ENCODE measurements at places on chromosomes 1 and 21.
A peak's percentile ranks its signal among the peaks of the same experiment; 100 is the strongest.

- no peak for DNase-seq
Observed at GRCh38 chr1:107637101-107637500, 327.9 kb downstream of the VAV3 start.

DNA sequence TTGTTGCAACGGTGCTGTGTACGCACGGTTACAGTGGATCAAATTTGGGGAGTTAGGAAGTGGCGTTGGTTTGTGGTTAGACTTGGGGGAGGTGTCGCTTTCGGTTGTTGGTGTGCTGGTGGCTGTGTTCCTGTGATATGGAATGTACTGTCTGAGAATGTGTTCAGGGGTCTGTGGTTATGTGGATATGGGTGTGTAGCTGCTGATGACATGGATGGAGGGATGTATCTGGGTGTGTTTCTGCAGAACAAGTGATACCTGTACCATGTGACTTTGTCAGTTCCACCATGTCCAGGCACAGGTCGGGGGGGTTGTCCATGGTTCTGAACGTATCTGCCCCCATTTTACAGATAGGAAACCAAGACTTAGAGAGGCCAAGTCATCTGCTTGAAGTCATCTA is 22.7 kb downstream of the PAX7 start:
- no peak for DNase-seq

DNA sequence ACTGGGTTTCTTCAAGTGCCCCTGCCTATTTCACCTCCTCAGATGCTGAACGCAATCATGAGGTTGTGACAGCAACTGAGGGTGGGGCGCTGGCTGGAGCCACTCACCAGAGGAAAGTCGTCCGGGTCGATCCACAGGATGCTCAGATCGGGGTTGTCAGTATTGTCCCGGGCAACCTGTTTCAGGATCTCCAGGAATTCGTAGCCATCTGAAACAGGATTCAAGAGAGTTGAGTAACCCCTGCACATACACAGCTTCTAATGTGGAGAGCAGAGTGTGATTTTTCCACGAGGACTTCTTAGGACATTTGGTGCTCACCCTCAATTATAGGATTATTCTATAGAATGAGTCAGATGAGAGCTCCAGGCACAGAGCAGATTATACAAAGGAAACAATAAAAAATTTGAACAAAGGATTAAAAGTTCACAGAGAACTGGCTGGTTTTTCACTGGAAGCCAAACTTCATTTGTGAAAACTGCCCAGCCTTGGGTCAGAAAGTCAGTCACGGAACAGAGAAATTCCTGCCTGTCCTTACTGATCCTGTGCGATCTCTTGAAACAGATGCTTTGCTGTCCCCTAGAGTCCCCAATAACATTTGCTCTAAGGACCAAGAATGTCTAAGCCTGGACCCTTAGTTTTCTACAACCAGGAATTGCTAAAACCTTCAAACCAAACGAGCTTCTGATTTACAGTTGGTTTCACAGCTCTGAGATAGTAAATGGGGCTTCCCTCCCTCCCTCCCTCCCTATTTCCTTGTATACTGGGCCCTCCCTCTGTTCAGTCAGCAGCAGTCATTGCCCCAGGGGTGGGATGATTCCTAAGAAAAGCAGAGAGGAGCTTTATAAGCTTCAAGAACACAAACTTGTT is 63.2 kb downstream of the CASQ2 start:
- DNase-seq: no peak

- DNase-seq: no peak
Observed at GRCh38 chr1:190478149-190479049, 735 bp upstream of the BRINP3 start.

- DNase-seq: peak; percentile 41
Observed at GRCh38 chr1:100353071-100353801, 930 bp downstream of the CDC14A start.

GRCh38 chr1:45429561-45430159 is 61.3 kb downstream of the TESK2 start:
- no peak for DNase-seq

DNA sequence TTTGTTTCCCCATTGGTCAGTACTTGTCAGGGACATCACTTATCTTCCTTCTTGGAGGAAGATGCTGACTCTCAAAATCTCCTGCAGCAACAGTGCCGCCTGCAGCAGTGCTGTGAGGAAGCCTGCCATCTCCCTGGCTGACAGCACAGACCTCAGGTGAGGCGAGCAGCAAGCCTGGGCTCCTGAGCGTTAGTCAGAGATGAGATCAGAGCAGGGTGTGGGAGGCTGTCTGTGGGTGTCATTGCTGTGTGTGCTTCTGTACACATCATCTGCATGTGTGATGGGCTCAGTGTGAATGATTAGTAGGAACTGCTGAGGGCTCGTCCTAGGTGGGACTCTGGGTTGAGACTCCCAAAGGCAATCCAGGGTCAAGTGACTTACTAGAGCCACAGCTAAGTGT is 6.1 kb downstream of the STRIP1 start:
- no peak for DNase-seq

DNA sequence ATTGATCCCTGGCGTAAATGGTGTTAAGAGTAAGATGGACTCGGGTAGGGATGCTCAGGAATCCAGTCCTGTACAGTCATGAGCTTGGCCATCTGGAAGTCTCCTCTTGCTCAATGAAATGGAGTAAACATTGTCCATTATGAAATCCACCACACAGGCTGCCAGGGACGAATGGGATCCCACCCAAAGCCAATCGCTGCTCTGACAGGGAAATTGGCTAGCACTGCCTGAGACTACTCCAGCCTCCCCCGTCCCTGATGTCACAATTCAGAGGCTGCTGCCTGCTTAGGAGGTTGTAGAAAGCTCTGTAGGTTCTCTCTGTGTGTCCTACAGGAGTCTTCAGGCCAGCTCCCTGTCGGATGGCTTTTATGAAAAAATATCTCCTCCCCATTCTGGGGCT is at the start of gene HSD11B1:
HSD11B1 (plus strand) TSS at position 263 of the 400 bp plus-strand sequence; CDS start at position 360, 97 bp downstream.
- DNase-seq: no peak

DNA sequence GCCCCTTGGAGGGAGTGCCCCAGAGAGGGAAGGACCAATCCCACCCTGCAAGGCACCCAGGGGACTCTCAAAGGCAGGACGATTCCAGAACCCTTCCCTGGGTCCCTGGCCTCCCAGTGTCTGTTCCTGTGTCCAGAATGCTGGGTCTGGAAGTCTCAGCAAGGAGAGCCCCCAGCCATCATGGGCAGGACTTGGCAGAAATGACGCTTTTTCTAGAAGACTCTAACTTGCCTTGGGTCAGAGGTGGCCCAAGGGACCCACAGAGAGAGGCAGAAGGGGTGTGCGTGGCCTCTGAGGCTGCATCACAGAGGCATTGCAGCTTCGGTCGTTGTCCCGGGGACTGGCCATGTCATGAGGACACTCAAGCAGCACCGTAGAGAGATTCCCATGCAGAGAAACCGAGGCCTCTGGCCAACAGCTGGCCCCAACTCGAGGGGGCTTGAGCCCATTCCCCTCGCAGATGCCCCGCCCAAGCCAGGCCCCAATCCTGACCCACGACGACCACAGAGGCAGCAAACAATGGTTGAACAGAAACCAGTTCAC is 57.8 kb downstream of the WNT9A start:
- no peak for DNase-seq

GRCh38 chr1:177872308-177872900 is 97.5 kb downstream of the SEC16B start:
- DNase-seq: no peak

GRCh38 chr1:19009882-19010321 is 53.4 kb upstream of the IFFO2 start:
- no peak for DNase-seq

- no peak for DNase-seq
Observed at GRCh38 chr1:153633161-153633753, 609 bp upstream of the CHTOP start.

GRCh38 chr1:171126504-171126903 is 35.8 kb downstream of the FMO3 start:
- DNase-seq: no peak

DNA sequence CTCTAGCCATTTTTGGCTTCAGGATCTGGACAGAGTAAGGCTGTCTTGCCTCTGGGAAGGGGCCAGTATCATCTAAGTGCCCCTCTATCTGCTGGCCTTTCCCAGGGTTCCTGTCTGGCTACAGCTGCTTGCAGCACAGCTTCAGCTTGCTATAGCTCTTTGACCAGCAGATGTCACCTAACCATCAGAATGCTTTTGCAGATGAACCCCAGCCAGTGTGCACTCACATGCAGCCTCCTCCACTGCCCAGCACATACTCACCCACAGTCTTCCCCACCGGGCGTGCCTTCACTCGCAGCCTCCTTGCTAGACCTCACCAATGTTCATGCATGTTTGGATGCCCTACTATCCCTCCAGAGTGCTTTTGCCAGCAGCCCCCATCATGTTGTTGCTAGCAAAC is 769.0 kb downstream of the BRINP3 start:
- no peak for DNase-seq

GRCh38 chr1:183444243-183444642 is 26.1 kb upstream of the NMNAT2 start:
- no peak for DNase-seq

DNA sequence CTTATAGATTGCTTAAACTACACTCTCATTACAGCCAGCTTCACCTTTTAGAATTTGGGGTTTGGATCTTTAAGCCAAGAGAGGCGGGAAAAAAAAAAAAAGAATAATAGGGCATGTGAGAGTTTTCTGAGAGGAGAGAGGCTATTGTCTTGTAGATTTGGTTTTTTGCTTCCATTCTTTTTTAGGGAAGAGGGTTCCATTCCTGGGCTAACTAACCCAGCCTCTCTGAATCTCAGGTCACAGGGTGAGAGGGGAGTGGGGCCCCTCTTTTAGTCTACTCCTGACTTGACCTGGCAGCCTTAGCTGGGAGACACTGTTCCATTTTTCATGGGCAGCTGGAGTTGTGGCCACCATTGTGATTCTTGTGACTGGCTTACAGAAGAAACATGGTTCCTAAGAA is 24.2 kb downstream of the PBX1 start:
- DNase-seq: no peak

GRCh38 chr1:237124856-237125462 is 83.0 kb downstream of the RYR2 start:
- DNase-seq: peak; percentile 26

GRCh38 chr1:84303314-84303830 is 1.9 kb downstream of the SAMD13 start:
- peak; percentile 13 for DNase-seq

DNA sequence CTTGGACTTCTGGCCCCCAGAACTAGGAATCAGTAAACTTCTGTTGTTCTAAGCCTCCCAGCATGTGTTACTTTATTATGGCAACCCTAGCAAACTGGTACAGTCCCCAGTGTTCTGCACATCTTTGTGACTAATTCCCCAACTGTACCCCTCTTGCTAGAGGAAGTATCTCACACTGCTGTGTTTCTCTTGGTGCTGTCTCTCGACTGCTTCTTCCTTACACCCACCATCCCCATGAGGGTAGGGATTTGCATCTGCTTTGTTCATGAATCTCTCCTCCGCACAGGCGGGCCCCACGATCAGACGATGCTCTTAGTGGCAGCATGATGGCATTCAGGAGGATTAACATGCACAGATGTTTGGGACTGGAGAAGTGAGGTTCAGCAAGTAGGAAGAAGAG is 46.7 kb downstream of the CLIC6 start:
- DNase-seq: no peak

- no peak for DNase-seq
Observed at GRCh38 chr1:111648806-111649205, 29.2 kb downstream of the RAP1A start.

All from AML-193 (cell line).